ENCODE measurements at places on chromosomes 2 and 18.

GRCh38 chr2:150417278-150417677, 70.2 kb downstream of the RND3 start:
- DNase-seq, result no peak

GRCh38 chr2:138424436-138425140, 77.0 kb upstream of the SPOPL start:
- DNase-seq, result no peak

DNA sequence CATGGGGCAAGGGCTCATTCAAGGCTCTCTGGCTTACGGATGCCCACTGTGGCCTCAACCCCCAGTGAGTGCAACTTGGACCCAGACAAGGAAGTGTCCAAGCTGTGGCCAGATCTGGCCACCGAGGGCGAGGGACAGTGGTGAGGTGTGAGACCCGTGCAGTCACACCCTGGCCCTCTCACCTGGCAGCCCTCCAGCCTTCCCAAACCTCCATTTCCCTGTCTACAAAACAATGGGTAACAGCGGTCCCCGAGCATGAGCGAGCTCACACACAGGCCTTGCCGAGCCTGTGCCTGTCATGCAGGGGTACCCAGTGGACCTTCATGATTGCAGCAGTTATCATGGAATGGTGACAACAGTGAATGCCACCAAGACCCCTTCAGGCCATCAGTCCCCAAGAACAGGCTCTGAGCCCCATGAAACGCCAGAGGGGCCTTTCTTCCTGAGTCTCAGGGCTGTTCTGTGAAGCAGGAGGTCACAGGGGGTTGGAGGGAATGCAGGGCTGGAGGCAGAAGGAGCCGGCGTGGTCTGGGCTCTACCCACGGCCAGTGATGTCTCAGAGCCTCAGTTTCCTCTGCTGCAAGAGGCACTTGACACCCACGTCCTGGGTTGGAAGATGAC, 49.8 kb downstream of the RAMP1 start:
- DNase-seq, result no peak

GRCh38 chr2:53913721-53914120, 54.0 kb upstream of the GPR75 start:
- no peak for DNase-seq

DNA sequence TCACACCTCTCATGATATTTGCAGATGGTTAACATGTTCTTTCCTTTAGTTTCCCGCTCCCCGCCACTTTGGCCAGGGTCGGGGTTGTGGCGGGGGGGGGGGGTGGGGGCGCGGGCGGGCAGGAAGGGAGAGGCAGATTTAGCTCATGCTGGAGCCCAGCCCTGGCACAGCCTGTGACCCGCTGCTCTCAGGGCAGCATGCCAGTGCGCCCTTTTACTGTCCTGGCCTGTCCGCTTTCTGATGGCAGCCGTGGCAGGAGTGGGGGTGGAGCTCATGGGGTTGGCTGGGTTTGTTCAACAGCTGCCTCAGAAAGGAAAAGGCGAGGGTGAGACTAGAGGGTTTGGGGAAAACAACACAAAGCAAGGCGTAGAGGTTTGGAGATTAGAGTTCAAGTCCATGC, 56.1 kb downstream of the TNP1 start:
- no peak for DNase-seq

DNA sequence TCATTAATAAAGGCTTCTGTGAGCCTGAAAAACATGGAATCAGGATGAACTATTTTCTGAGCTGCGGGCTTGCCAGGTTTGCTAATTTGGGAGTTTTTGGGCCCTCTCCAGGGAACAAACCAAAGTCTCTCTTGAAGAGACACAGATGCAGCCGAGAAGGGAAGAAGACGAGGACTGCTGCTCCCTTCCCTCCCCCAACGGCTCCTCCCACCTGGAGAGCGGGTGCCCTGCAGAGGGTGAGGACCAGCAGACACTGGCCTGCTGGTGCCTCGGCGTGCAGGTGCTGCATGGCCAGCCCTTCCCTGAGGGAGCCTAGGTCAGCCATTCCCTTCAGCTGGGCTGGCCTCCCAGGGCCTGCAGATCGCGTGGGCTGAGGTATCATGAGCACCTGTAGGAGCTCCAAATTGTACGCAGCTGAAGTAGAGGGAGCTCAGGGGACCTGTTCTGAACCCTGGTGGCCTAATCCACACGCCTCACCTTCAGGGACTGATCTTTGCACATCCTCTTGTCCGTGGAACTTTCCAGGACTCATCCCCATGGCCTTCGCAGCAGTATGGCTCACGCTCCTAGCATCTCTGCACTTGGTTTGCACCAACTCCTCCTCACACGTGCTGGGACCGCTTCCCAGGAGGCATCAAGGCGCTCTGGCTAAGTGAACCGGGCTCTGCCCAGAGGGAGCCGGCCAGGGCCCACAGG, 19.5 kb downstream of the EMX1 start:
- DNase-seq, result no peak

DNA sequence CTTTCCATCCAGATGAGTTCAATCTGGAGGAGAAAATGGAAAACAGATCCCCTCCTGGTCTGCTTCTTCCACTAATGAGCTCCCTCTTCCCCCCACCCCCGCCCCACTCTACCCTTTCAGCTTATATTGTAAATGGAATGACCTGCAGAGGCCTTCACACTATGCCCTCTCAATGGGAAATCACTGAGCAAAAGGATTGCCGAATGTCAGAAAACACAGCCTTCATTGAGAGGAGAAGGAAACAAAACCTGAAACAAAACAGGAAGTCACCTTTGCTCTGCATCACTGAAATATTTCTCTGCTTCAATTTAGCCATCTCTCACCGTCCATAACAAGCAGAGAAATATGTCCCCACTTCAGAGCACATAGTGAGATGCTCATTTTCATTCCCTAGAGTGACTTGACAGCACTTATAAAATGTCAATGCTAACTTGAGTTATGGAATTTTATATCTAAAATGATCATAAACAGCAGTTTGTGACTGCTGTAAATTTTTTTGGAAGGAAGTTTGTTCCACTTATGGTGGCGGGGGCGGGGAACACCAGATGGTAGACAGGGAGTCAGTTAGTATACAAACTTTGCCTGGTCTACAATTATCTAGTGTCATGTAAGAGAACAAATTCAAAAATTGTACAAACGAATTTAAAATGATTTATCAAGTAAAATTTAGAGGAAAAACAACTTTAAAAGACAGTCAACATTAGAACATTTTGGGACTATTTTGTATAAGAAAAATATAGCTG, 1.8 kb upstream of the FRZB start:
- no peak for DNase-seq

- no peak for DNase-seq
Observed at GRCh38 chr2:127216095-127216494, 4.0 kb downstream of the CYP27C1 start.

DNA sequence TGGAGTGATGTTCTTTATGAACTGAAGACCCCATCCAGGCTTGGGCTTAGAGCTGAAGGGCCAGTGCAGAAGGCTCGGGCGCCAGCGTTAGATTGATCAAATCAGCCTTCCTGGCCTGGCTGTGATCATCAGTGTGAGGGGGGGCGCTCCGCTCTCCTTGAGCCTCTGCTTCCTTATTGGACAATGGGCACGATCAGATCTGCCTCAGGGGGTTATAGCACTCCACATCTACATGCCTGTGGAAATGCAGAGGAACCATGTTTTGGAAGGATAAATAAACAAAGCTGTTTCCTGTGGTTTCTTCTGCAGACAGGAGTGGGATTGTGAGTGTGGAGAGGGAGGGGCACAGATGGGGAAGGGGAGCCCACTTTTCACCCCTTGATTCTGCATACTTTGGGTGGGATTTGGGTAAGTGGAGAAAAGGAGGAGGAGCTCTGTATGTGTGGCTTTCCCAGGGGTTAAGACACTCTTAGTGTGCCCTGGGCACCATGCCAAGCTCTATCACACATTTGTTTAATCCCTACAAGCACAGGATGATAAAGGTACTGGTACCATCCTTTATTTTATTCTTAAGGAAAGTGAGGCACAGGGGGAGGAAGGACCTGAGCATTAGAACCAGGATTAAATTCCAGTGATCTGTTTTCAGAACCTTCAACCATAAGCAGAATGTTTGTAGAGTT, 150.5 kb downstream of the EN1 start:
- DNase-seq, result no peak

GRCh38 chr18:48230467-48231113, 178.6 kb downstream of the ZBTB7C start:
- no peak for DNase-seq

DNA sequence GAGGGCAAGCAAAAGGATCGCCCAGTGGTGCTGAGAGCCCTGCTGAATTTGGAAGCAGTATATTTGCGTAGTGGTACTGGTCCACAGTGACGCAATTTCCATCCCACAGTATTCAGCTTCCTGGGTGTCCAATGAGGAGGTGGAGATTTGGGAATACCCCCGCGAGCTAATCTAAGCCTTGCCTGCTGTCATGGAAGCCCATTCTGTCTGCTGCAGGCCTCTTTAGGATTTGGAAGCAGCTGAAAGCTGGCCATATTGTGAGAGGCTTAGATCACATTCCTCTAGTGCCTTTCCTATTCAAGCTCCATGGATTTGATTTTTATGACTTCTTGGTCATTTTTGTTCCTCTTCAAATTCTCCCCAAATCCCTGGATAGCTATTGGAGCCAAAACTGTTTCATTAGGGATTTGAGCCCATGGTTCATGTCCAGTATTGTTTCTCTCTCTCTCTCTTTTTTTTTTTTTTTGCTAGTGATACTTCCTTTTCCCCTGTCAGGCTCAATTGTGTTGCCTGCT, 22.3 kb upstream of the DYNC2LI1 start:
- no peak for DNase-seq

DNA sequence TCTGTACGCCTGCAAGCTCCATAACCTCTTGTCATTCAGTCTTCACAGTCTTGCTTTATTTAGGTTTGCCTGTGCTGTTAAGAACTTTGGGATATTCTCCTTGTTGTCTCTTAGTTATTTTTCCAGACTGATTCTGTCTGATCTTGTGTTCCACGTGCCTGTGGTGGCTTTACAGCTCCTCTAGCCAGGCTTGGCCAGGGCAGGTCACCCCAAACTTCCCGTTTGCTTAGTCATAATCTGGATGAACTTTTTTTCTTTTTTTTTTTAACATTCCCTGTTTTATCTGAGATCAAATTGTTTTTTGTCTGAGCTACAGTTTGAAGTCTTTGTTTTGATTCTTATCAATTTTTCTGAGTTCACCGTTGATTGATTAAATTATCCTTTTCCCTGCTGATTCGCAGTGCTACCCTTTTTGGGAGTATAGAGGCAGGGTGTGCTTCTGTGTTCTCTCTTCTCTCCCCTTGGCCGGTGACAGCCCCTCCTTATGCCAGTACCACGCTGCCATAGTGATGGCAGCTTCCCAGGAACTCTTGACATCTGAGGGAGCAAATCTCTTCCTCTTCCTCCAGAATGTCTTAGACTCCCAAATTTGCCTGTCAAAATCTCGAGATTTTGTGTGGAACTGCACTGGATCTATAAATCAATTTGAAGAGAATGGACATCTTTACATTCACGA, 2.5 kb downstream of the SP100 start:
- no peak for DNase-seq

DNA sequence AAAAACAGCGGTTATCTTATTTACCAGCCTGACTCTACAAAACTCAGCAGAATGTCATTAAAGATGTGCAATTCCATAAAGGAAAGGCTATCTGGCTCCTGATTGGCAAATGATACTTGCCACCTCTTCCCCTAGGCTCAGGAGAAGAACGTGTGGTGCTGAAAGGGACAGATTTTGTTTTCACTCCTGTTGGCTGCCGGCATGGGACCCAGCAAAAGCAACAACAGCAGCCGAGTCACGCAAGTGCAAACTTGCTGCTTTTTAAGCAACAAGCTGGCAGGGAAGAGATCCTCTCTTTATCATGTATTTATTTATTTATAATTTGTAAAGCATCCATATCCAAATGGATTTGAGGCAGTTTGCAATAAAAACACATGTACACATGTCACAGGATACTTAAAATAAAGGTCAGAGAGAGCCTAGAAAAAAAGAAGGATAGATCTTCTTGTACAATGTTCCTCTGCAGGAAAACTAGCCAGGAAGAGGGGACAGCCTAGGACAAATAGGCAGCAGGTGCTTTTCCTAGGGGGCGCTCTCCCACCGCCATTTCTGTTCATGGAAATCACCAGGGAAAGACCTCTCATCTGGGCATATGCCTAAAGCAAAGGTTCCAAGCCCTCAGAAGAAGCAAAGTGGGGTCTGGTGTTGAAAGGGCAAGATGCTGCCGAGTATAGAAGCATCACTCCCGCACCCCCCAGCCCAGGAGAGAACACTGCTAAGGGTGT, 799.3 kb downstream of the BCL11A start:
- no peak for DNase-seq

GRCh38 chr2:44974064-44974715, 32.7 kb downstream of the SIX3 start:
- no peak for DNase-seq

DNA sequence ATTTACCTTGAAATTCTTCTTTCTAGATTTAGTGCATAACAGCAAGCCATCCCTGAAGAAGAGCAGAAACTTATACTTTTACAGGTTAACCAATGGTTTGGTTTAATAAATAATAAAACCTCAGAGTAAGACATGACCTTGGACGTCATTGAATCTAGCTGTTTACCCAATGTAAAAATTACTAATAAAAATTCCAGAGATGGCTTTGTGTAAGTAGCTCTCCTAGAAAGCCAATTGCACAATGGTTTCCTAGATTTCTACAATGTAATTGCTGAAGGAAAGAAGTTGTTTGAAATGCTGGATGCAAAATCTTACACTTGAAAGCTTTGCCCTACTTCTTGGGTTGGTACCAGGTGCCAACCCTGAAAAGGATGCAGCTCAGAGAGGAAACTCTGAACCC, 1.5 kb downstream of the XDH start:
- DNase-seq, result no peak

GRCh38 chr2:162435676-162436075, 91.7 kb downstream of the GCA start:
- no peak for DNase-seq

DNA sequence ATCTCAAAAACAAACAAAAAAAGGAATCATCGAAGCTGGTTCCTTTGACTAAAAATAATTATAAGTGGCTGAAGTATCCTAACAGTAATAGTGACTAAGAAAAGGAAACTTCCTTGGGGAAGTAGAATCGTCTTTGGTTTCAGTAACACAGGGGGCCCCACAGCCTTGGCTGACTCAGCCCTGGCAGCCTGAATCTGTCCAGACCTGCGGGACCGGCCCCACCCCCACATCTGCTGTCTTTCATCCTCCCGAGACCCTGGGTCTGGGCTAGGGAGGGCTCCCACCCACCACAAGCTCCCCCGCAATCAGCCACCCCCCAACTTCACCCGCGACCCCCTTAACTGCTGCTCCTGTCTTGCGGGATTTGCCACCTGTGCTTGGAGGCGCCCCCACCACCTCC, 1452.6 kb upstream of the ACVR2A start:
- DNase-seq, result no peak

GRCh38 chr2:128497461-128497860, 178.8 kb upstream of the HS6ST1 start:
- no peak for DNase-seq

- no peak for DNase-seq
Observed at GRCh38 chr2:148829618-148830017, 45.4 kb upstream of the KIF5C start.

- no peak for DNase-seq
Observed at GRCh38 chr2:211534632-211535031, 978.2 kb downstream of the CPS1 start.

DNA sequence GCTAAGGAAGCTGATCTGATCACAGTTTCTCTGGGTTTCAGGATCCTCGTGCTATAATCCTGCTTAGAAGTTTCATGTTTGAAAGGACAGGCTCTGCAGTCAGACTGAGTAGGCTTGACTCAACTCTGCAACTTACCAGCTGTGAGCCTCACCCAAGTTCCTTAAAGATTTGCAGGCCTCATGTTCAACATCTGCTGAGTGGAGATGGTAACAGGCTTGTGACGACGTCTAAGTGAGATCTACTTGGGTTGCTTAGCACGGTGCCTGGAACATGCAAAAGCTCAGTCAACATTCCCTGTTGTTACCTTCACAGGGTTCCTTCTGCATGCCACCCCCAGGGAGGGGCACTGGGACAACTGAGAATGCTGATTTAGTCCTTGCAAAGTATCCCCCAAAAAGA, 164.2 kb downstream of the C1D start:
- no peak for DNase-seq
